ENCODE measurements at places on chromosomes 11 and 22.
A peak's percentile ranks its signal among the peaks of the same experiment; 100 is the strongest.

DNA sequence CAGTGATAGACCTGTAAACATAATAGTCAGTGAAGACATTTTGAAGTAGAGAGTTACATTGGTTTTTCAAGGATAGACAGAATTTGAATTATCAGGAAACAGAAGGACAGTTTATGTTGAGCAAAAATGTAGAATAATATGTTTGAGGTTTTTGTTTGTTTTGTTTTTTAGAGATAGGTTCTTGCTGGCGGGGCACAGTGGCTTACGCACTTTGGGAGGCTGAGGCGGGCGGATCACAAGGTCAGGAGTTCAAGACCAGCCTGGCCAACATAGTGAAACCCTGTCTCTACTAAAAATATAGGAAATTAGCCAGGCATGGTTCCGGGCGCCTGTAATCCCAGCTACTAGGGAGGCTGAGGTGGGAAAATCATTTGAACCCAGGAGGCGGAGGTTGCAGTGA is 35.6 kb downstream of the BCL2L13 start:
- no peak for DNase-seq

GRCh38 chr22:24244144-24244787 is 616 bp downstream of the GGT5 start:
- no peak for DNase-seq

GRCh38 chr22:21780259-21780658 is 44.7 kb upstream of the YPEL1 start:
- DNase-seq, result no peak

- peak; percentile 78 for DNase-seq
Observed at GRCh38 chr22:39408173-39408572, 8.6 kb downstream of the TAB1 start.

- DNase-seq, result no peak
Observed at GRCh38 chr22:43209971-43210370, 23.0 kb upstream of the TTLL12 start.

GRCh38 chr11:109853156-109853776 is 239.9 kb upstream of the ZC3H12C start:
- peak; percentile 86 for DNase-seq

- no peak for DNase-seq
Observed at GRCh38 chr11:16605389-16605893, 133.0 kb upstream of the C11orf58 start.

GRCh38 chr22:35688913-35689675 is 28.6 kb upstream of the APOL5 start:
- DNase-seq, result no peak

- no peak for DNase-seq
Observed at GRCh38 chr22:50521710-50522109, 3.7 kb downstream of the SCO2 start.

GRCh38 chr11:35061516-35062440 is 77.2 kb upstream of the CD44 start:
- no peak for DNase-seq

GRCh38 chr11:6654281-6655019 is 1.2 kb downstream of the DCHS1 start:
- no peak for DNase-seq

DNA sequence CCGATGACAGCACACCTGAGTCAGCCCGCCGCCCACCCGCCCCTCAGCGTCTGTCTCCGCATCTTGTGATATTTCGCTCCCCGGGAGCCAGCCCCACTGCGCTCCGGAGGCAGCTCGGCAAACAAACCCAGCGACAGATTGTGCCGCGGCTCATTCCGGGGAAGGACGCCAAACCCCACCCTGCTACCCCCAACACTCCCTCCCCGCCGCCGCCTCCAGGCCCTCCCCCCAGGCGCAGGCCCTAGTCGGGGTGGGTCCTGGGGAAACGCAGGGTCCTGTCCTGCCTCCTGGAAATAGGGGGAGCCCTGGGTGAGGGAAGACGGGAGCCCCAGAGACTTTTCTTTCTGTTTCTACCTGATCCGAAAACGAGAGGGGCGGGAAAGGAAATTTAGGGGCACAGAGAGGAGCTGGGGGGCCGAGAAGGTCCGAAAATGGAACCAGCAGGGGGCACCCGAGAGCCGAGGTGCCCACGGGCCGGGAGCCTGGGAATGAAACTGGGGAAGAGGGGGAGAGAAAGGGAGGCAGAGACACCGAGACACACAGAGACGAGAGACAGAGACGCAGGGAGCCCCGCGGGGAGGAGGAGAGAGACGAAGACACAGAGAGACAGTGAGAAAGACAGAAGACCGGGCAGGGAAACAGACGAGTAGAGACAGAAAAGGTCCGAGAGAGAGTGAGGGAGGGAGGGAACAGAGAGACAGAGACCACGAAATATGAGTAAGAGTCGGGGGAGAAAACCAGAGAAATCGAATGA is 1.7 kb upstream of the RTN4RL2 start:
- DNase-seq, result no peak

DNA sequence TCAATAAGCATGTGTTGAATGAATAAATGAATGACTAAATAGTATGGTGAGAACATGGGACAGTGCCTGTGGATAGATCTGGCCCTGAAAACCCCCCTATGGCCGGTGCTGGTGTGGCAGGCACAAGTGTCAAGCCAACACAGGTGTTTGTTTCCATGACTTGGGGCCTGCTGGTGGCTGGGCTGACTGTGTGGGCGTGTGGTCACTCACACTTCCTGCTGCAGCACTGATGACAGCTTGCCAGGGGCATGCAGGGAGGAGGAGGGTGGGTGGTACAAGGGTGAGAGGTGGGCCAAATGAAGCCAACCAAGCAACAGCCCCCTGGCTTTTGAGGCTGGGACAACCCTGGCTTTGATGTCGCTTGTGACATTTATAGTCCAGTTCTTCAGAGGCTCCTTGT is 30.3 kb upstream of the ABCC8 start:
- DNase-seq, result no peak

GRCh38 chr22:37672206-37672919 is 3.1 kb upstream of the LGALS1 start:
- DNase-seq, result no peak

- no peak for DNase-seq
Observed at GRCh38 chr11:128714881-128715280, 21.0 kb downstream of the FLI1 start.

GRCh38 chr11:11958403-11959231 is 49.8 kb downstream of the DKK3 start:
- no peak for DNase-seq

GRCh38 chr11:13761716-13762115 is 93.2 kb downstream of the FAR1 start:
- no peak for DNase-seq

GRCh38 chr11:70317581-70318305 is 47.3 kb downstream of the PPFIA1 start:
- peak; percentile 14 for DNase-seq

GRCh38 chr11:113871336-113871735 is 4.0 kb downstream of the USP28 start:
- no peak for DNase-seq

DNA sequence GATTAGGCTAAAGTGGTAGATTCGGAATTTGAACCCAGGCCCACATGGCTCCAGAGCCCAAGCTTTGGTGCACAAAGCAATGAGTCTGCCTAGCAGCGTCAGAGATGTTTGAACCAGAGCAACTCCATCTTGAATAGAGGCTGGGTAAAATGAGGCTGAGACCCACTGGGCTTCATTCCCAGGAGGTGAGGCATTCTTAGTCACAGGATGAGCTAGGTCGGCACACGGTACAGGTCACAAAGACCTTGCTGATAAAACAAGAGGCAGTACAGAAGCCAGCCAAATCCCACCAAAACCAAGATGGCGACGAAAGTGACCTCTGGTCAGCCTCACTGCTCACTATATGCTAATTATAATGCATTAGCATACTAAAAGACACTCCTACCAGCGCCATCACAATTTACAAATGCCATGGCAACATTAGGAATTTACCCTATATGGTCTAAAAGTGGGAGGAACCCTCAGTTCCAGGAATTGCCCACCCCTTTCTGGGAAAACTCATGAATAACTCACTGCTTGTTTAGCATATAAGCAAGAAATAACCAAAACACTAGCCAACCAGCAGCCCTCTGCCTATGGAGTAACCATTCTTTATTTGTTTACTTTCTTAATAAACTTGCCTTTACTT is 40.3 kb upstream of the DAGLA start:
- no peak for DNase-seq

DNA sequence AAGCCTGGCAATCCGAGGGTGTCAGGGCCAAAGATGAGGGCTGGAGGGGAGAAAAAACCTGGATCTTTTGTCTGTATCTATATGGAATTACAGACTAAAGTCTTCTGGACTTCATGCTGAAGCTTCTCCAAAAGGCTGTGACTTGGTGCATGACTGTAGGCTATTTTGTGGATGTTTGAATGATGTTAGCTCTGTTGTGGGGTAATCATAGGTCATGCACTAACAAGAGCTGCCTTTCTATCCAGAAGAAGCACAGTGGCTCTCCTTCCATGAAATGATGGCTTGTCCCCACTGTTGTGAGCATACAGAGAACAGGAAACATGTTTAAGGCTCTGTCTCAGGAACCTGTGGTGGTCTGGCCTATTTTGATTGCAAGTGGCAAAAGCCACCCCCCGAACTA is 263.3 kb upstream of the PLET1 start:
- DNase-seq, result no peak

DNA sequence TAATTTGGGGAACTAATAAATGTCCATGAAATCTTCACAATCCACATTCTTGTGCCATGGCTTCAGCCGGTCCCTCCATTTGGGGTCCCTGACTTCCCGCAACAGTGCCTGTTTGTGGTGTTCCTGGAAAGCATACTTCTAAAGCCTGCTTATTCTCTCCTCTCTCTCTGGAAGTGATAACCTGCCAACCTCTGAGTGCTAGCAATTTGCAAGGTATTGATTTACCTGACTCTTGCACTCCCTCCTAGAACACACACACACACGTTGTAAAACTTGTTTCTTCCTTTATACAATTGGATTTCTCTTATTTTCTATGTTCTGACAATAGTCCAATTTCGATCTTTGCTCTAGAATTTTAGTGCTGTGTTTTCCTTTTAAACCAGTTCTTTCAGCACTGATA is 58.5 kb downstream of the NXPE2 start:
- DNase-seq, result no peak

GRCh38 chr11:105241136-105241535 is 101.6 kb upstream of the CARD18 start:
- DNase-seq, result no peak

DNA sequence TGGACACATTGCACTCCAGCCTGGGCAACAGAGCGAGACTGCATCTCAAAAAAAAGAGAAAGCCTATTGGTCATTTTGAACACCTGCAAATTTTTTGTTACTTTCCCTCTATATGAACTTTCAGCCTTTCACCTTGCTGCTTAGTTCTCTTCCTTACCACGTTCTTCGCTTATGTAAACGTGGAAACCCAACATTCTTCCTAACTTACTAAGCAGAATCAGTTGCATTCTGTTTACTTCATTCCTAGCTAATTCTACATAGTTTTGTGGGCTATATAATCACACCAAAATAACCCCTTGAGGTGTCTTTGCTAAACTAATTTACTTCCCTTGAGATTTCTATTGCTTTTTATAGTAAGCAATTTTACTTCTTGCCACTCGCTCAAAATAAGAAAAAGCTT is 23.2 kb downstream of the MS4A4A start:
- DNase-seq, result no peak

DNA sequence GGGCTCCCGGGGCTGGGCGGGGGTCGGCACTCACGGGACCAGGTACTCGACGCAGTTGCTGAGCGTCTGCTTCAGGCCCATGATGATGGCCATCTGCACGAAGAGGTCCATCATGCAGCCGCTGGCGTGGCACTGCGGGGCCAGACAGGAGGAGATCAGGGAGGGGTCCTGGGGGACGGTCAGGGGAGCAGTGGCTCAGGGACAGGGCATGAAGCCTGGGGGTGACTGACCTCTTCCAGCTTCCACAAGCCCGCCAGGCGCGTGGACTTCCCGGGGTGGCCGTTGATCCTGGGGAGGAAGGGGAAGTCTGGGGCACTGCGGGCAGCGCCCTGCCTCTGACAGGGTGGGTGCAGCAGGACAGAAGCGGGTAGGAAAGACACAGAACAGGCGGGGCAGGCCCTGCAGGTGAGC is 6.1 kb upstream of the SIGIRR start:
- DNase-seq, result no peak

GRCh38 chr22:46560696-46561295 is 23.4 kb upstream of the CELSR1 start:
- DNase-seq, result no peak

DNA sequence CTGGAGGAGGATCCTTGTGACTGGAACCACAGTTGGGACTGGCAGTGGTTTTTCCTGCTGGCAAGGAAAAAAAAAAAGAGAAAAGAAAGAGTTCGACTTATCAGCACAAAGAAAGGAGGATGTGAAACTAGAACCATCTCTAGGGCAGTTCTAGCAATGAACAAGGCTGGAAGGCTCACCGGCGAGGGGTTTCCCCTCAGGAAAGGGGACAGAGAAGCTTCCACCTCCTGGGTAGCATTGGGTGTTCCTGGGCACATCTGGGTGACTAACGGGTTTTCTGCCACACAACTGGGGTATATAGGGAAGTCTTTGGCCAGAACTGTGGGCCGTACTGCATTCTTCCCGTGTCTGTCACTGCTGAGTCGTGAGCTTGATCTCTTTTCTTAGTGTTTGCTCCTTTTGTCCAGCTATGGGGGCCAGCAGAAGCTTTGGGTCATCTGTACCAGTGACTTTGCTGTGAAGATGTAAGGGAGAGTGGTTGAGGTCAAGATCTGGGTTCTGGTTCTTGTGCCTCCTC is 109.4 kb upstream of the OR4B1 start:
- DNase-seq, result peak; percentile 76

DNA sequence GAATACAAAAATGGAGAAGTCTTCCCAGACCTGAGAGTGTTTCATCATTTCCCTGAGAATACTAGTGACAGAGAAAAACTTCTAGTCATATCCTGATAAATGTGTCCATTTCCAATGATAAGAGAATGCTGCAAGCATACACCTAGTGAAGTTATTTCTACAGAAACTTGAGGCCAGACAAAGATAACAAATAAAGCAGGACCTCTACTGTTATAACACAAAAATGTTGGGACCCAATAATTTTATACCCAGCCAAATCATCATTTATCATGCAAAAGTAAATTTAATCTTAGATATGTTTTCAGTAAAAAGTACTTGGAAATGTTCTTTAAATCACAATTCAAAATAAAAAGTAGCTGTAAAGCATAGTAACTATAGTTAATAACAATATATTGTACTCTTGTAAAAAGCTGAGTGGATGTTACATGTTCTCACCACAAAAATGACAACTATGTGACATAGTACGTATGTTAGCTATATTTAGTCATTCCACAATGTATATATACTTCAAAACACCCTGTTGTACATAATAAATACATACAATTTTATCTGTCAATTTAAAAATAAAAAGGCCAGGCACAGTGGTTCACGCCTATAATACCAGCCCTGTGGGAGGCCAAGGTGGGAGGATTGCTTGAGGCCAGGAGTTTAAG is 12.6 kb downstream of the RRAS2 start:
- DNase-seq, result no peak

GRCh38 chr11:99686838-99687237 is 666.1 kb downstream of the CNTN5 start:
- no peak for DNase-seq

- no peak for DNase-seq
Observed at GRCh38 chr11:84129961-84130576, 843.9 kb upstream of the CCDC90B start.

- no peak for DNase-seq
Observed at GRCh38 chr11:126862664-126863243, 137.8 kb downstream of the KIRREL3 start.
